Choroid plexus epithelial cell (primary cell): ENCODE measurements at places on chromosomes 2 and 18.

- DNase-seq: peak; percentile 9
Measured at GRCh38 chr2:216287251-216287650, 85.0 kb downstream of the MARCHF4 start.

GRCh38 chr2:2896643-2897042 lies 481.0 kb downstream of the EIPR1 start:
- no peak for DNase-seq

DNA sequence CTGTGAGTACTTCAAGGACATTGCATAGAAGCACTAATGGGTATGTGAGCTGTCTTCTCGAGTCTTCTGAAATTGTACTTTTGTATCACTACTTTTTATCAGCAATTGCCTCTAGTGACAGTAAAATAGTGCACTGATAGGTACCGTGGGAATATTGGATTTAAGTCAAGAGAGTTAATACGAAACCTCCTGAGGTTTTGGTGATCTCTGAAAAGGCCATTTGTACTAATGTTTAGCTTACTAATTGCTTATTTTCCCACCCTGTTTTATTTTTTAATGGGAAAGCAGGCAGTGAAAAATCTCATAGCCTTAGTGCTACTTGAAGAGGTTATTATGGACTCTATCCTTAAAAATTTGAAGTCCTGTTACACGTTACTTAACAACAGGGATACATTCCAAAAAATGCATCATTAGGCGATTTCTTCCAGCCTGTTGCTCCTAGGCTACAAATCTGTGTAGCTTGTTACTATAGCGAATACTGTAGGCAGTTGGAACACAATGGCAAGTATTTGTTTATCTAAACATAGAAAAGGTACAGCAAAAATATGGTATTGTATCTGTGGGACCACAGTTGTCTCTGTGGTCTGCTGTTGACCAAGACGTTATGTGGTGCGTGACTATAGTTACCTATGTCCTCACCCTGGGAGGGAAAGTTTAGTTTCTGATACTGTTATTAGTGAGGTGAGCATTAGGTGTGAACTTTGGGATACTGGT lies 65.9 kb downstream of the CAB39 start:
- DNase-seq: peak; percentile 43

GRCh38 chr18:65792456-65793074 lies 41.8 kb downstream of the CDH7 start:
- DNase-seq: no peak

DNA sequence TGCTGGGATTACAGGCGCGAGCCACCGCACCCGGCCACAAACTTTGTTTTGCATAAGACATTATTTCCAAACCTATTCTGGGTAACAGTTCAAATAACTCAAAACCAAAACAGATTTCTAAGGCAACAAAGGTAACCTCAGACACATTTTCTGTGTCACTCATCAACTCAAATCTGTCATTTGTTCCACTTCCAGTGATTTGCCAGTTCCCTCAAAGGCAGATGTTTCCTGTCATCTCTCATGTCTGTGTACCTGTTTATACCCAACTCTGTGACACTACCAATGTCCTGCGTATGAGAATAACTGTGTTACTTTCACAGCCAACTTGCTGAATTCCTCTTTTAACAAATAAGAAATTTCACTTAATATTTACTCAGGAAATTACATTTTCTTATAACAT lies 54.4 kb downstream of the SCN3A start:
- no peak for DNase-seq

DNA sequence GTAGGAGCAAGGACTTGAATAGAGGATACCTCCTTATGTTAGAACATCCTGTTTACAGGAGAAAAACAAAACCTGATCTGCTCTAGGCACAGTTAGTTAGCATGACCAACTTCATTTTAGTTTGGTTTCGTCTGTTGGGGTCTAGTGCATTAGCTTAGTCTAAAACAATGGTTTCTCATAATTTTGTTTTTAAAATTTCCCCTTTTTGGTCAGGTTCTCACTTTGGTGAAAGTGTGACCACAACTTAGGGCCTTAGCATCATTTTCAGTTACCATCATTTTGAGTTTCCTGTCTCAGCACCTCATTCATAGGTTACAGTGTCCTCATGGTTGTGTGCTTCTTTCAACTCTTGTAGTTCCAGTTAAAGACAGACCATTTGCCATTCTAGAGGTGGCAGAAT lies 1277.0 kb upstream of the SLC39A10 start:
- DNase-seq: no peak

- peak; percentile 75 for DNase-seq
Measured at GRCh38 chr2:84427235-84428138, 31.6 kb downstream of the SUCLG1 start.

- DNase-seq: no peak
Measured at GRCh38 chr2:180842461-180842860, 137.9 kb upstream of the UBE2E3 start.

- DNase-seq: no peak
Measured at GRCh38 chr2:29000956-29001355, 19.9 kb downstream of the TOGARAM2 start.

- DNase-seq: peak; percentile 51
Measured at GRCh38 chr2:71778936-71779773, 325.8 kb downstream of the DYSF start.

GRCh38 chr2:95356821-95357700 lies 45.4 kb upstream of the FAHD2A start:
- no peak for DNase-seq

DNA sequence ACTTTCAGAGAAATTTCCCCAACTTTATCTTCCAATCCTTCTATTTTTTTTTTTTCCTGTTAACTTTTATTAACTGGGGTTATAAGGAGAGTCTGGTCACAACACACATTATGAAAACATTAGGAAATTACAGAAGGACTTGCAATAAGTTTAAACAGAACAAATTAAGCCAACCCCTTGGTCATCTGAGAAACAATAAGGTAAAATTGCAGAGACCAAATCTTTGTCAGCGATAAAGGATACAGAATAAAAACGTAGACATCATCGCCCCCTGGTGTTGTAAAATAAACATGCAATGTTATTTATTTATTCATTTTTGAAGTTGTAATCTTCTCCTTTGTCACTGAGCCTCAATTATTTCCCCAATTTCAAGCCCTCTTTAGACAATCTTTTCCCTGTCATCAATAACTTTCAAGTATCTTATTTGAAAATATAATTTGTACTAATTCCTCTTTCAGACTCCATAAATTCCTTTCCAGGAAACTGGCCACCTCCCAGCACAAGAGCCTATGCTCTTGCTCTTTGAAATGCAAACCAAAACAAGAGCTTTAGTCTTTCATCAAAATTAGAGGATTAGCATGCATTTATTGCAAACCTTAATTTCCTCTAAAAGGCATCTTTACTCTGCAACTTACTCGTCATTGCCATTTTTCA lies 19.5 kb downstream of the G6PC2 start:
- DNase-seq: peak; percentile 61

DNA sequence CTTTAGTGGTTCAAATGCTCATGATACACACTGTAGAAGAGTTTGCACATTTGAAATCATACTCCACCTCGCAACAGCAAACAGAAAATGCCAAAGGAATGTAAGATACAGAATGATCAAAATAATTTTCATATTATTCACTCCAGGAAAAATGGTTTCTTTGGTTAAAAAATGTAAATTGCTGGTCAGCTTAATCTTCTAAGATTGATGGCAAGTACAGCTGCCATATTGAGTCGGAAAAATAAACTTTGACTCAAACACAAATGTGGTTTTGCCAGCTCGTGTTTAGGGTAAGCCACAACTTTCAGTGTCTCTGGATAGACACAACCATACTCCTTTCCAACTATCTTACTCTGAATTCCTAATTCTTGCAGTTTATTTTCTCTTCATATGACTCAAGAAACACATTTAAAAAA lies 154.9 kb upstream of the SMIM21 start:
- no peak for DNase-seq

- no peak for DNase-seq
Measured at GRCh38 chr2:197710424-197711042, 5.4 kb downstream of the MARS2 start.

DNA sequence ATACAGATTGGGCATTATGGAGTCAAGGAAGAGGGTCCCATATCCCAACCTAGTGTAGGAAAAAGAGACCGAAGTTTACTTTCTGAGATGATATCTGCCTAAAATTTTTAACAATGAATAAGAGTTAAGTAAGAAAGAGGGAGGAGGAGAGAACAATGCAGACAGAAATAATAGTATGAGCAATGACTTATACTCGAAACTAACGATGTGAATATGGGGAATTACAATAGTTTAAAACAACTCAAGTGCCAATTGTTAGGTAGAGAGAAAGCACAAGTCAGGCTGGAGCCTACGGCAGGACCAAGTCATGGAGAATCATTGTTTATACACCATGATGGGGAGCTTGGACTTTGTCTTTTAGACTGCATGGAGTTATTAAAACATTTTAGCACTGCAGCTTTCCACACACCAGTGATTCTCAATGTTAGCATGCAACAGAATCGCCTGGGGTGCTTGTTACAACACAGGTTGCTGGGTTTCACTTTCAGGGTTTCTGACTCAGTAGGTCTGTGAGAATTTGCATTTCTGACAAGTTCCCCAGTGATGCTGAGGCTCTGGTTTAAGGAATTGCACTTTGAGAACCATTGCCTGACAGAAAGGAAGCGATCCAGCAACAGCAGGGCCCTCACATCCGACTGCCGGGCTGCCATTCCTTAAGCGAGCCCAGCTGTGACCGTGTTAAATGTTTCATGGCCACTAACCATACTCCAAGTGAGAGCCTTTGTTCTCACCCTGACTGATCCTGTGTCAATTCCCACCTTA lies 511.2 kb downstream of the DCDC2C start:
- no peak for DNase-seq

DNA sequence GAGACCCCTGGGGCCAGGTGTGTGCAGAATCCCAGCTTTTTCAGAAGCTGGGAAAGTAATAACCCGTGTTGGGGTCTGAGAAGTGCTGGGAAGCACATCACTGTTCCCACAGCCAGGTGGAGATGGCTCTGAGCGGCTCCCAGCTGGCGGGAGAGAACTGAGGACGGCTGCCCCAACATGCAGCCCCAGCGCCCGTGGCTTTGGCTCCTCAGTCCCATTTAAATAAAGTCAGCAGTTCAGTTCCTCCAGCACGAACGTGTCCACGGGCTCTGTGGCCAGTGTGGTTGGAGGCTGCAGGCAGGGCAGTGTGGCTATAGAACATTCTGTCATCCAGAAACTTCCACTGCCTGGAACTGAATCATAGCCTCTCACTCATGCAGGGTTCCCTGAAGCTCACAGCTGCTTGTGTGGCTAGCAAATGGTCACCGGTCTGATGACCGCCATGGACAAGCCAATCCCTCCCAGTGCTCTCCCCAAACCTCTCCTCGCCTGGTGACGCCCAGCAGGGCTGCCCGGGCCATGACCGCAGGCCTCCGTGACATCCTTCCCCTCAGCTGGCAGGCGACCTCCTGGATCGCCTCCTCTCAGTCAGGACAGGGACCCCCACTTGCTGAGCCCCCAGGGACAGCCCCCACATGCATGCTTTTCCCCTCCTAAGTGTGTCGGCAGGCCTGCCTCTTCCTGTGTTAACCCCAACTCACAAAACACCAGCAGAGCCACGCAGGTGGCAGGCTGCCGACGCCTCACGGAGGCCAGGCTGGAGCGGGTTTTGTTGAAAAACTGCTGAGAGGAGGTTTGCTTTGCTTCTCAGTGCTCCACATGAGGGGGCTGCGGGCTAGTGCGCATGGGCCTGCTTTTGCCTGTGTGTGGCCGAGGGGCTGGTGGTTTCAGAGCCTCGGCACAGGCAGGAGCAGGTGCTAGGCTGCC lies 1.3 kb downstream of the RTP5 start:
- DNase-seq: no peak

- peak; percentile 50 for DNase-seq
Measured at GRCh38 chr2:3169106-3169870, 208.3 kb downstream of the EIPR1 start.

DNA sequence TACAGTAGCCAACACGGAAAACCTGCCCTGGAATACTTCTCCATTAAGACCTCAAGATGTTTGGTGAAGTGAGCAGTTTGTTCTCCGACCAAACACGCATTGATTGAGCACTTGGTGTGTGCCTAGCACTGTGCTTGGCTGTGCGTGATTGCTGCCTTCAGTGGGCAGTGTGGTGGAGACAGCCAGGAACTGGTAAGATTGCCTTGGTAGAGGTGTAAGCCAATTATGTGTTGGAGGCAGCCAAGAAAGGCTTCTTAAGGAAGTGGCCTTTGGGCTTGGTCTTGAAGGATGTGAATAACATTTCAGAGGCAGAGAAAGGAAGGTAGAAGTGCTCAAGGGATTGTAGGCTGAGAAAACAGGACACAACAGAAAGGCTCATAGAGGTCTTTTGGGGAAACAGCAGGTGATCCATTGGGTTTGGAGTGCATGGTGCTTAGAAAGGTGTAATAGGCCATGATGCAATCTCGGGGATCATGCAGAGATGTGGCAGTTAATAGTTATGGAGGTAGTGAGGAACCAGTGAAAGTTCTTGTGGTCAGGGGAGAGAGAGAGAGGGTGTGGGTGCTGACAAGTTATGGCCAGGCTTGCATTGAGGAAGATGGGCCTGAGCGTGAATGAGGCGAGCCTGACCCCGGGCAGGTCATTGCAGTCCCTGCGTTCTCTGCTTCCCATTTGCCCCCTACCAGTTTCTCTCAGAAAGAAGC lies 6.3 kb downstream of the B3GNT2 start:
- DNase-seq: no peak

- DNase-seq: peak; percentile 30
Measured at GRCh38 chr2:140248623-140249022, 1468.4 kb upstream of the NXPH2 start.

- no peak for DNase-seq
Measured at GRCh38 chr2:64325852-64326577, 127.9 kb upstream of the LGALSL start.

DNA sequence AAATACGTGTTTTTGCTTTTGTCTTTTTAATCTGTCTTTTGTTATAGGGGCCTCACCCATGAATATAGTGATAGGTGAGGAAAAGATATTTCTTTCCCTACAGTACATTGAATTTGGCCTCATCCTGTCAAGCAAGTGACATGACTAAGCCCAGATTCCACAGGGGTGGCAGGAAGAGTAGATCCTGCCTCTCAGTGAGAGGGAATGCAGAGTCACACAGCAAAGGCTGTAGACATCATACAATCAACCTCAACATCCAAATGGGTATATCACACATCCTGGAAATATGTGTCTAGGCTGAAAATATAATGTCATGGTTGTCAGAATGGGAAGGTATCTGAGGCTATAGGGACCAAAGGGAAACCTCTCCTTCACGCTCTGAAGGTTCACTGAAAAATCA lies 269.6 kb downstream of the CDH20 start:
- DNase-seq: no peak

DNA sequence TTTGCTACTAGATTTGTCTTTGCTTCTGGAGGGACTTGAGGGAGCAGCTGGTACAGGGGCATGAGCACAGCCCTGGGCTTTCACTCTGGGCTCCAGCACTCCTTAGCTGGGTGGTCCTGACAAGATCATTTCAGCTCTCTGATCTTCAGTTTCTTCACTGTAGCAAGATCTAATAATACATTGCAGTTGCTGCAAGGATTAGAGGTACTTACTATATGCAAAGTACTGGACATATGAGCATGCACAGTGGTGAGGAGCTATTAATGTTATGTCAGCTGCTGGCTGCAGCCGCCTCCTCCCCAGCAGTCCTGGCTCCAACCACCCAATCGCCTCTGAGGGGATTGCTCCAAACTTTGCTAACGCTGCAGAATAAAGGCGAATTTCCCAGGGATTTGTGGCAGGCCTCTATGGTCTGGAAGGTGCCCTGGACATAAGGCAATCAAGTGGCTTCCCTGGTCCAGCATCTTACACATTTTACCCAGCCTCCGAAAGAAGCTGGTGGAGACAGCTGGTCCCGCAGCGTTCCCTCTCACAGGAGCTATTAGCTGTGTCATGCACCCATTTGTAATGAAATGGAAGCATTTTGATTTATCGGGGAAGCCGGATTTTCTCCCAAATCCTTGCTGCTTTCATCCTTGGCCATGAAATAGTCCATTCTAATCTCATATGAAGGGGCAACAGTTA lies 96.7 kb downstream of the RHOB start:
- DNase-seq: peak; percentile 64
